ENCODE measurements at places on chromosomes 3 and 15. TPM values are rescaled to one million over a fixed set of nuclear protein-coding genes. Genes with fewer than 3 reads are reported as not detected.

CHL1 gene
- 2.3 TPM for polyA plus RNA-seq

ALDH1A3 gene
- polyA plus RNA-seq, result 4.9 TPM

CACNA2D3 gene
- polyA plus RNA-seq, result 11.7 TPM

GRCh38 chr15:99914723-99915122, 181.5 kb upstream of the LYSMD4 start:
- no peak for DNase-seq

Data from heart right ventricle (tissue), 16 donors.